ENCODE measurements at places on chromosomes 16 and 17. TPM values are rescaled to one million over a fixed set of nuclear protein-coding genes. Genes with fewer than 3 reads are reported as not detected.
A peak's percentile ranks its signal among the peaks of the same experiment; 100 is the strongest.

DNA sequence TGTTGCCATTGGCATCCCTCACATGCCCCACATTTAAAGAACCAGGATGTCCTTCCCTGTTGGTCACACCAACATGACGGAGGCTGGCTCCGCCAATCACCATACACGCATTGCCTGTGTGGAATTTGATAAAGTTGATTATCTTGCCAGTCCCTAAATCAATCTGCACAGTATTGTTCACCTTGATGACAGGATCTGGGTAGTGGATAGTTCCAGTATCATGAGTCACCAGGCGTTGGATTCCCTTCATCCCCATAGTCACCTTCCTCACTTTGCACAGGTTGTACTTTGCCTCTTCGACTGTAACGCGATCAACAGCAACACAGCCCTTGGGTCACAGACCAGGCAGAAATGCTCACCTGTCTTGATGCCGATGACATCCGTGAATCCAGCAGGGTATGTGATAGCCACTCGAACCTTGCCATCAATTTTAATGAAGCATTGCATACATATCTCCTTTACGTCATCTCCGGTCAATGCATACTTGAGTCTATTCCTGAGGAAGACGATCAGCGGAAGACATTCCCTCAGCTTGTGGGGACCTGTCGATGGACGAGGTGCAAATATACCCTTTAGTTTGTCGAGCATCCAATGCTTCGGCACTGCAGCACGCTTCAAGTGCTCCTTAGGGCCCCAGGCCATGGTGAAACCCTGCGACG is 14.2 kb downstream of the CTRB2 start:
- DNase-seq = peak; percentile 69

DNA sequence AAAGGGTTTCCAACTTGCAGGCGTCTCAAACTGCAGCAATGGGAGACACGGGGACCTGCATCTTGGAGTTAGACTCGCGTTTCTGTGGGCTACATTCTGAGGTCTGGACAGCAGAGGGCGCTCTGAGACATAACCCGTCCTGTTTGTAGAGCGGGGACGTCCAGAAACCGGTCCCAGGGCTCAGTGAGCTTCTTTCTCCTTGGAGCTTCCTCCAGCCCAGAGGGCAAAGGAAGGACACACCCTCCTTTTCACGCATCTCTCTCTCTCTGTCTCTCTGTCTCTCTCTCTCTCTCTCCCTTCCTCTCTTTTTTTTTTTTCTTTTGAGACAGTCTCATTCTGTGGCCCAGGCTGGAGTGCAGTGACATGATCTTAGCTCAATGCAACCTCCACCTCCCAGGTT is 19.8 kb downstream of the COX4I1 start:
- peak; percentile 85 for DNase-seq

DNA sequence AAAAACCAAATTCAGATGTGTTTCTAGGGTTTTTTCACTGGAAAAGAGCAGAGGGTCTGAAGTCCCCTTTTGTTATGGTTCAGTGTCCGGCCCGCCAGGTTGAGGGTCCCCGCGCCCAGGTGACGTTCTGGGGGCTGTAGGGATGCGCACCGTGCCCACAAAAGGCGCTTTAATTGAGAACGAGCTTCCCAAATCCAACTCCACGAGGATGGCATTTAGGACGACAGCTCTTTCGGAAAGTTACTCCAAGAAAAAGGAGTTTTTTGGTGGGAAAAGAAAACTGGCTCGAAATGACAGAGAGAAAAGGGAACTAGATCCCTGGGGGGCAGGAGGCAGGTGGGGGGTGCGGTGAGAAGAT is 15.9 kb upstream of the ZFHX3 start:
- DNase-seq = no peak

DNAAF1 gene
- total RNA-seq = not detected

EVPLL gene
- 3.7 TPM for total RNA-seq

All from suprapubic skin (tissue), 4 donors.